ENCODE measurements at places on chromosomes 3 and 15.

GRCh38 chr15:58686286-58686685 lies 63.2 kb downstream of the ADAM10 start:
- DNase-seq: no peak

- DNase-seq: no peak
Observed at GRCh38 chr3:56201407-56201806, 266.9 kb downstream of the ERC2 start.

- DNase-seq: no peak
Observed at GRCh38 chr15:94042180-94042928, 189.0 kb upstream of the MCTP2 start.

GRCh38 chr3:85785766-85786165 lies 827.0 kb downstream of the CADM2 start:
- no peak for DNase-seq

GRCh38 chr3:153400641-153401040 lies 238.6 kb downstream of the RAP2B start:
- no peak for DNase-seq

GRCh38 chr3:101847328-101847727 lies 2.0 kb upstream of the NFKBIZ start:
- no peak for DNase-seq

DNA sequence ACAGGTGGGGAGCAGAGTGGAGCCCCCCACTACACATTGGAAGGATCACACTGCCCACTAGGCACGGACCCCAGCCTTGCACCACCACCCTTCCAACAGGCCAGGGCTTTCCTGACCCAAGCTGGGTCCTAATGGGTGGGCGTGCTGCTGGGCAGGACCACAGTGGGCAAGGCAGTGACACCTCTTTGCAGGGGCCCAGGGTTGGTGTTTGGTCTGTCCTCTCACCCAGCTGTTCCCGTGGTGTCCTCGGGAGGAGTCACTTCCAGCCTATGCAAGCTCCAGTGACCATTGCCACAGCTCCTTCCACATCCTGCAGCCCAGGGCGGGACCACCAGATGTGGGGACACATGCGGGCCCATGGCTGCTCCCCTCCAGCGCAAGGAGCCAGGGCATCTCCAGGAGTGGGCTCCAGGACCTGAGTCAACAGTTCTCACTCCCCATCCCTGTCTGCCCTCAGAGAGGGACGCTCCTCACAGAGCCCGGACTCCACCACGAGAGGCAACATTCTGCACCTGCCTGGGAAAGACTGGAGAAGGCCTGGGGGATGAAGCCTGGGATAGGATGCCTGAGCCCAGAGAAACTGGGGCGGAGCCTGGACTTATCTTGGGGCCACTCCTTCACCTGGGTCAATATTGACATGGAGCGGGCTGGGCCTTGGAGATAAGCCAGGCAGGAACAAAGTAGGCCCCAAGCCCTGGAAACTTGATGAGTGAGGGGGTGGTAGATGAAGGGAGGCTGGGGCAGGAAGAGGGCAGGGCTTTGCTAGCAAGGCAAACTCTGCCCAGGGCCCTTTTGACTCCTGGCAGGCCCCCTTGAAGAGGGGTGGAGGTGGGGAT lies 3.9 kb upstream of the VILL start:
- no peak for DNase-seq

DNA sequence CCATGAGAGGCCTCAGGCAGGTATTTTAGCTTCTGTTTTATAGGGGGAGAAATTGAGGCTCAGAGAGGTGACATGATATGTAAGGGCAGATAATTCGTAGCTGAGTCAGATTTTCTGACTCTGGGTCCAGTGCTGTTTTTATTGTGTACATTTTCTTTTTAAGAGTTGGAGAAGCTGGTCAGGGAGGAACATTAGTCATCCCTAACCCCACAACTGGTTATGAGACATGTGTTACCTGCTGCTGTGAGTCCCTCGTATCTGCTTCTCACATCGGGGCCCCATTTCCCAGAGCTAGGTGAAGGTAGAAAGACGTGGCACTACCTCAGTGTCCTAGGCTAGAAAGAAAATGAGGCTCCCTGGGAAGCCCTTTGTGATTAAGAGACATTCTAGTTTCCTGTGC lies 28.6 kb downstream of the GALNT15 start:
- DNase-seq: no peak

DNA sequence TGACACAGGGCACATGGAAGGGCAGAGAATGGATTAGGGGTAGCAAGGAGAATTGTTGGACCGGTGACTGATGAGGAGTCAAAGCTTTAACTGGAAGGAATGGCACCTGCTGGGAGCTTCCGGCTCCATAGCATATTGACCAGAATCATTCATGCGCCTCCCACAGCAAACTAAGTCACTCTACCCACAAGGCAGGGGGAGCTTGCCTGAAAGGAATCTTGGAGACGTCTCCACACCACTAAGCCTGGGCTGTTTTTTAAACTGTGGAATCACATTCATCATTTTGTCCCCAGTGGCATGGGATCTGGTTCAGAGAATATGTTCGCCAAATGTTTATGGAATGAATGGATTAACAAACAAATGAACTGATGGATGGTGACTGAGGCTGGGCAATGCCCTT lies 57.0 kb upstream of the ITGA11 start:
- no peak for DNase-seq

- no peak for DNase-seq
Observed at GRCh38 chr3:173913397-173913796, 515.9 kb downstream of the NLGN1 start.

- no peak for DNase-seq
Observed at GRCh38 chr3:166191411-166191810, 354.2 kb upstream of the BCHE start.

DNA sequence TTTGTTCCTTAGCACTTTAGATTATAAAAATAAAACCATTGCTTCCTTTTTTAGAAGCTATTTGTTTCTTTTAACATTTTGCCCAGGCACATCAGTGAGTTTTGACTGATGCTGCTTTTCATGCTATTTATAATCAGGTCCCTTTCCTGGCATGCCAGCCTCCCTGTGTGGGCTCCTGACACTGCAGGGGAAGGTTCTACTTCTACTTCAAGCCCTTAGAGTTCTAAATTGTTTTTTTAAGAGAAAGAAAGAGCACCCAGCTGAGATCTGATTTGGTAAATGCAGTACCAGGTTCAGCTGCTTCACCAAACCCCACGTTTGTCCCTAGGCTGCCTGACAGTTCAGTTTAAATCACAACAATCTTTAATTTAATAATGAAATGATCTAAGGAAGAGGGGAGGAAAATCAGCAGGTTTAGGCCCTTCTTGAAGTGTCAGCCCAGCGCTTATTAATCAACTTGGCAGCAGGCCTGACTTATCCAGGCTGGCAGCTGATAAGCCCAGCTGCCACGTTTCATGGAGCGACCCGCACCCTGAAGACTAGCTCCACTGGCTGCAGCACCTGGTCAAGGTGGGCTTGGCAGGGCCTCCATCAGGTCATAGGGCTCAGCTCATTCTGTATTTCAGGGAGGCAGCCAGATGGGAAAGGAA lies 29.0 kb downstream of the HGD start:
- DNase-seq: no peak
